B cell (primary cell): ENCODE measurements at places on chromosomes 11 and 22. TPM values are rescaled to one million over a fixed set of nuclear protein-coding genes. Genes with fewer than 3 reads are reported as not detected.

GRCh38 chr11:130106381-130106780, 36.7 kb downstream of the APLP2 start:
- no peak for DNase-seq
- no peaks in the 10 kb centered on the region for H3K4me1 ChIP-seq
- no peak overlapping the region for H3K27ac ChIP-seq

GRCh38 chr11:112877581-112877980, 83.6 kb upstream of the NCAM1 start:
- H3K4me3 ChIP-seq = no peak overlapping the region
- H3K4me1 ChIP-seq = no peaks in the 10 kb centered on the region
- H3K27ac ChIP-seq = no peak overlapping the region
- no peak for DNase-seq
- H3K27me3 ChIP-seq = no peaks in the 10 kb centered on the region

GRCh38 chr11:6225896-6226295, 8.5 kb downstream of the FHIP1B start:
- DNase-seq = no peak
- no peaks in the 10 kb centered on the region for H3K4me1 ChIP-seq
- no peak overlapping the region for H3K27ac ChIP-seq

DNA sequence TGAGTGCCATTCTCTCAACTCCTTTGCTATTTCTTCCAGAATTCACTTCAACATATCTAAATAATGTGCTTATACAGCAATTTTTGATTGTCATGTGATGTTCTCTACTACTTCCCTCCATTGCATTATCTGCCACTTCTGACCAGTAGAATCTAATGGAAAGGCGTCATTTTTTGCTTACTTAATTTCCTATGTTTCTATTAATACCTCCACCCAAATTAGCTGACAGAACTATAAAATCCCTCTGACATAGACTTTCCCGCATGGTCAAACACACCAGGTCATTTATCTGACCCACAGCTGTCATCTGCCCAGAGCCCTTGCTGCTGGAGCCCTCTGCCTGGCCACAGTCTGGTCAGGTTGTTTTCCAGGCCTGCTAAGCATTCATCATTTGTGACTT, 258.6 kb upstream of the NARS2 start:
- no peaks in the 10 kb centered on the region for H3K4me1 ChIP-seq
- H3K4me3 ChIP-seq = no peak overlapping the region
- H3K36me3 ChIP-seq = no peaks in the 10 kb centered on the region
- no peaks in the 10 kb centered on the region for H3K27me3 ChIP-seq
- H3K27ac ChIP-seq = no peak overlapping the region

DNA sequence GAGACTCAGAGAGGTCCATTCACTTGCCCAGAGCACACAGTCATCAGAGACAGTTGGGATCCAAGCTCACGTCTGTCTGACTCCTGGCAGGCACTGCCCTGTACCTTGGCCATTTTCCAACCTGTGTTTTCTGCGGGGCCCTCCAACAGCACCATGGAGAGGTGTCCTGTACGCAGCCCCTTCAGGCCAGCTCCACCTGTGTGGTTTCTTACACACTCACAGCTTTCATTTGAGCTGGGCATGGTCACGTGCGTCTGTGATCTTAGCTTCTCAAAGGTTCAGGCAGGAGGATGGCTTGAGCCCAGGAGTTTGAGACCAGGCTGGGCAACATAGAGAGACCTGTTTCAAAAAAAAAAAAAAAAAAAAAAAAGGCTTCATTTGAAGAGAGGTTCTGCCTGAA, 24.4 kb downstream of the TOM1 start:
- peaks cover 10% of the 10 kb centered on the region for H3K4me1 ChIP-seq
- no peaks in the 10 kb centered on the region for H3K27me3 ChIP-seq

- no peak for DNase-seq
- no peaks in the 10 kb centered on the region for H3K36me3 ChIP-seq
- H3K4me1 ChIP-seq = no peaks in the 10 kb centered on the region
- no peak overlapping the region for H3K4me3 ChIP-seq
- no peak overlapping the region for H3K27ac ChIP-seq
These were observed 1017.0 kb upstream of the TENM4 start for GRCh38 chr11:80457823-80458222.

- no peaks in the 10 kb centered on the region for H3K36me3 ChIP-seq
- no peak overlapping the region for H3K27ac ChIP-seq
- DNase-seq = no peak
These were observed 12.8 kb upstream of the TESMIN start for GRCh38 chr11:68763926-68764657.

DNA sequence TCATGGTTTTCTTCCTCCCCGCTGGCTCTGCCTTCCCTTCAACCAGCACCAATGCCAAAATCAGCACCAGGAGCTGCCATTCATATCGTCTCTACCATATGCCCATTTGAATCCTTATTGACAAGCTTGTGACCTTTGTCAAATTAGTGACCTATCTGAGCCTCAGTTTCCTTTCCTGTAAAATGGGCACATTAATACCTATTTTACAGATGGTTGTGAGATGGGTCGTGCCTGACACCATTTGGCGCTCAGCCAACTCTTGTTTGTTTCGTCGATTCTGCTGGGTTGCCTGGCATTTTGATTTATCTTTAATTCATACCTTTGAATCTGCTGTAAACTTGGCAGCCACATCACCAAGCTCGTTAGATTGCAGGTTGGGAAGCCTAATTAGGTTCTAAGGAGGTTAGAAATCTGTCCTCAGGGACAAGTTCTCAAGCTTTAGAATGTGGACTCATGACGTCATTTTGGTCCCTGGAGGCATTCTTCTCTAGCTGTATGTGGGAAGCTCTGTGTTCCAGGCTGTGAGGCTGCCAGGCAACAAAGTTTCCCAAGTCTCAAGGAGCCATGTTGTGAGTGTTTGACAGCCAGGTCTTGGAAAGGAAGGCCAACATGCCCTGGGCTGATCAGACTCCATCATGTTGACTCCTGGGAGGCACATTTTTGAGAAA, 61.0 kb downstream of the RPS6KA4 start:
- DNase-seq = no peak
- H3K27ac ChIP-seq = no peak overlapping the region
- H3K4me3 ChIP-seq = no peak overlapping the region
- H3K36me3 ChIP-seq = no peaks in the 10 kb centered on the region

- DNase-seq = no peak
- H3K36me3 ChIP-seq = no peaks in the 10 kb centered on the region
- H3K27me3 ChIP-seq = no peaks in the 10 kb centered on the region
- no peaks in the 10 kb centered on the region for H3K4me1 ChIP-seq
- no peak overlapping the region for H3K4me3 ChIP-seq
These were observed 13.0 kb upstream of the CARD18 start for GRCh38 chr11:105152560-105152959.

GRCh38 chr11:86787018-86787536, 13.3 kb upstream of the PRSS23 start:
- H3K4me1 ChIP-seq = no peaks in the 10 kb centered on the region
- H3K4me3 ChIP-seq = no peak overlapping the region
- no peak for DNase-seq
- no peaks in the 10 kb centered on the region for H3K27me3 ChIP-seq
- H3K36me3 ChIP-seq = no peaks in the 10 kb centered on the region
- H3K27ac ChIP-seq = no peak overlapping the region

GRCh38 chr11:44950031-44950624, 555 bp downstream of the TP53I11 start:
- H3K4me1 ChIP-seq = peaks cover 20% of the 10 kb centered on the region
- peak; percentile 60 for DNase-seq
- peaks cover 5% of the 10 kb centered on the region for H3K36me3 ChIP-seq
- peak overlapping the region; percentile 79 for H3K4me3 ChIP-seq
- no peaks in the 10 kb centered on the region for H3K27me3 ChIP-seq

- H3K4me1 ChIP-seq = peaks cover 21% of the 10 kb centered on the region
- no peak for DNase-seq
- H3K36me3 ChIP-seq = no peaks in the 10 kb centered on the region
These were observed 2.0 kb upstream of the SERGEF start for GRCh38 chr11:18014876-18015275.

- no peaks in the 10 kb centered on the region for H3K4me1 ChIP-seq
- no peak overlapping the region for H3K4me3 ChIP-seq
- DNase-seq = no peak
- no peaks in the 10 kb centered on the region for H3K36me3 ChIP-seq
- H3K27ac ChIP-seq = no peak overlapping the region
- no peaks in the 10 kb centered on the region for H3K27me3 ChIP-seq
These were observed 7.0 kb downstream of the THY1 start for GRCh38 chr11:119415966-119416365.

GRCh38 chr11:134407321-134407828, 4.7 kb downstream of the B3GAT1 start:
- no peaks in the 10 kb centered on the region for H3K27me3 ChIP-seq
- H3K4me1 ChIP-seq = peaks cover 13% of the 10 kb centered on the region
- no peaks in the 10 kb centered on the region for H3K36me3 ChIP-seq
- H3K4me3 ChIP-seq = no peak overlapping the region
- DNase-seq = no peak
- H3K27ac ChIP-seq = no peak overlapping the region

DNA sequence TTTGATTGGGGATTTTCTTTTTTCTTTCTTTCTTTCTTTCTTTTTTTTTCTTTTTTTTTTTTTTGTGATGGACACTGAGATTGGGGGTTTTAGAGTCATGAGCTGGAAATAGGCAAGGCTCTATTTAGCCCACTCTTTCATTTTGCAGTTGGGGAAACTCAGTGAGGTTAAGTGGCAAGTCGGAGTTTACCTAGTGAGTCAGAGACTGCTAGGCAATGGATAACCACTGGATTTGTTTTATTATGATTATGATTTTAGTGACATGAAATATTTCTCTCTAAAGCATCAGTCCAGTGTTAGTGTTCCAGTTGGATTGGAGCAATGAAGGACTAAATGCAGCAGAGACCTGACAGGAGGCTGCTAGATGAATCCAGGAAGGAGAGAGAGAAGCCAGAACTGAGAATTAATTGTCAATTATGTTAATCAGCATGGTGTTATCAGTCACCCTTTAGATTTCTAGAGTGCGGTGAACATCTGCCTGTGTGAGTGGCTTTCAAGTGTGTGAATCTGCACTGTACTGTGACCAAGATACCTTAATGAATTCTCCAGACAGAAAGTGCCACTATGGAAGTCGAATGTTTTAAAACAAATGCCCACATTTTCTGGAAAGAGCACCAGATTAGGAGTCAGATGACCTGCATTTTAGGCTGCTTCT, 10.9 kb downstream of the BMAL1 start:
- DNase-seq = no peak
- H3K4me1 ChIP-seq = no peaks in the 10 kb centered on the region
- H3K27ac ChIP-seq = no peak overlapping the region
- H3K36me3 ChIP-seq = no peaks in the 10 kb centered on the region
- H3K27me3 ChIP-seq = no peaks in the 10 kb centered on the region
- H3K4me3 ChIP-seq = no peak overlapping the region

- H3K4me3 ChIP-seq = no peak overlapping the region
- H3K27me3 ChIP-seq = no peaks in the 10 kb centered on the region
- H3K4me1 ChIP-seq = no peaks in the 10 kb centered on the region
- H3K36me3 ChIP-seq = no peaks in the 10 kb centered on the region
- DNase-seq = no peak
These were observed 79.7 kb upstream of the PITPNB start for GRCh38 chr22:27998511-27999410.

DNA sequence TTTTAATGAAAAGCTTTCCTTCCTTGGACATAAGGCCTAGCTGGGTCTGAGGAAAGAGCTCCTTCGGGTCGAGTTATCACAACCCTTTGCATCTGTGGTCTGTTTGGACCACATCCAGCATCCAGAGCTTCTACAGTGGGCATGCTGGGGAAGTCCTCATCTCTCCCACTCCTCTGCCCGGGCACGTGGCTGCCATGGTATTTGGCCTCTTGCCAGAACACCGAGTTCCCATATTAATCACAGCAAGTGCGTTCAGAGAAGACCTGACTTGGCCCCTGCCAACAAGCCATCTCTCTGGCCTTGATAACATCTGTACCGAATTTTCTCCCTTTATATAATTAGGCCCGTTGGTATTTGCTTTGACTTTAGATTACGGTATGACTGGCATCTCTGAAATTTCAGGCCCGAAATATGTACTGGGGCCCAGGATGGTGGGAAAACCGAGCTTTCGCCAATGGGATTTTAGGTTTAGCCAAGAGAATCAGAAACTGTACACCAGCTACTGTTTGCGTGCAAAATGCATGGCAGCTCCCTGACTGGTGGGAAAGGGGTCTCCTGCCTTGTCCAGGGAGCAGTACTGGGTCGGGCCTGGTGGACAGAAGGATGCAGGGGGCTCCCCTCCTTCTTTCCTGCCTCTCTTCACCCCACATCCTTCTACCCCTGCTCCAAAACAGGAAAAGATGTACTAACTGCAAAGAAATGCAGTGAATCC, 90.0 kb downstream of the MICAL2 start:
- no peak for DNase-seq
- H3K36me3 ChIP-seq = no peaks in the 10 kb centered on the region
- H3K27me3 ChIP-seq = no peaks in the 10 kb centered on the region
- no peak overlapping the region for H3K27ac ChIP-seq
- no peak overlapping the region for H3K4me3 ChIP-seq

GRCh38 chr11:75476739-75477613, 44.0 kb upstream of the KLHL35 start:
- H3K4me1 ChIP-seq = peaks cover 10% of the 10 kb centered on the region
- no peak overlapping the region for H3K27ac ChIP-seq
- H3K4me3 ChIP-seq = no peak overlapping the region
- no peak for DNase-seq
- no peaks in the 10 kb centered on the region for H3K27me3 ChIP-seq

GRCh38 chr11:89136606-89137005, 41.1 kb upstream of the TYR start:
- H3K4me1 ChIP-seq = no peaks in the 10 kb centered on the region
- no peak overlapping the region for H3K27ac ChIP-seq
- no peak overlapping the region for H3K4me3 ChIP-seq
- no peak for DNase-seq
- H3K27me3 ChIP-seq = no peaks in the 10 kb centered on the region

DNA sequence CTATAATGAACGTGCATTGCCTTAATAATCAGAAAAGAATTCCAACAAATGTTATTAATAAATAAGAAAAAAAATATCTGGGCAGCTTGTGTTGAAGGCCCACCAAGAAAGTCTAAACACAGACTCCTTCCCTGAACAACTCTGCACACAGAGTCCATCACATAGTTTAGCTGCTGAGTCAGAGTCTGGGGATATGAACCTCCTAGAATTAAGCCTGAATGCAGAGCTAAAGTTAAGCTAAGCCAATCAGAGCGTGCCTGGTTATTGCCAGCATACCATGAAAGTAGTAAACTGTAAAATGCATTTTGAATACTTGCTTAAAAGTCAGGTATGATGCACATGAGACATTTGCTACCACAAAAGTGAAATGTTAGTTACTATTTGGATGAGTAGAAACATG, 25.6 kb upstream of the TENM4 start:
- H3K4me1 ChIP-seq = no peaks in the 10 kb centered on the region
- DNase-seq = no peak
- no peaks in the 10 kb centered on the region for H3K36me3 ChIP-seq

DNA sequence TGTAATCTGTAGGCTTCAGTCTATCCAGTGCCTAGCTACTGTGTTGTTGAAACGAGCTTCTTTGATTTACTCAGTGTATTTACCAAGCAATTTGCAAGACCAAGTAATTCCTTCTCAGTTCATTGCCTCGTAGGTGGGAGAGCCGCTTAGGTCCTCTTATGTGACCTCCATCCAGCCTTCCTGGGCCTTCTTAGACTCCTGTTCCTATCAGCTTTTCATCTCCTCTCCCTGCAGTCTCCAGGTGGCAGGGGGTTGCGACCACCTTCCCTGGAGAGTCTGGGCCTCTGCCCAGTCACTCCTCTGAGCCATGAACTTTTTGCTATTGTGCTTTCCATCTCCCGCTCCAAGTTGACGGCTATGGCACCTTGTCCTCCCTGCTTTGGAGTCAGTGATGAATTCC, 251.8 kb downstream of the KIRREL3 start:
- H3K36me3 ChIP-seq = no peaks in the 10 kb centered on the region
- no peaks in the 10 kb centered on the region for H3K4me1 ChIP-seq
- no peak for DNase-seq
- no peak overlapping the region for H3K4me3 ChIP-seq
- no peak overlapping the region for H3K27ac ChIP-seq
- H3K27me3 ChIP-seq = no peaks in the 10 kb centered on the region

The GGA1 gene
- total RNA-seq = 146 and 154 TPM in 2 replicates

The PNPLA3 gene
- 0.10 TPM in 1 of 2 replicates, not detected in the other for total RNA-seq

The CDON gene
- not detected in 2 replicates for total RNA-seq

The RNASEH2C gene
- 75.3 and 81.6 TPM in 2 replicates for total RNA-seq
